ENCODE measurements at places on chromosomes 6 and 20. TPM values are rescaled to one million over a fixed set of nuclear protein-coding genes. Genes with fewer than 3 reads are reported as not detected.

- no peak for DNase-seq
These were observed 42.8 kb downstream of the CDC5L start for GRCh38 chr6:44430326-44430725.

- DNase-seq = no peak
These were observed 305.9 kb downstream of the CLIC5 start for GRCh38 chr6:45709781-45710220.

DNA sequence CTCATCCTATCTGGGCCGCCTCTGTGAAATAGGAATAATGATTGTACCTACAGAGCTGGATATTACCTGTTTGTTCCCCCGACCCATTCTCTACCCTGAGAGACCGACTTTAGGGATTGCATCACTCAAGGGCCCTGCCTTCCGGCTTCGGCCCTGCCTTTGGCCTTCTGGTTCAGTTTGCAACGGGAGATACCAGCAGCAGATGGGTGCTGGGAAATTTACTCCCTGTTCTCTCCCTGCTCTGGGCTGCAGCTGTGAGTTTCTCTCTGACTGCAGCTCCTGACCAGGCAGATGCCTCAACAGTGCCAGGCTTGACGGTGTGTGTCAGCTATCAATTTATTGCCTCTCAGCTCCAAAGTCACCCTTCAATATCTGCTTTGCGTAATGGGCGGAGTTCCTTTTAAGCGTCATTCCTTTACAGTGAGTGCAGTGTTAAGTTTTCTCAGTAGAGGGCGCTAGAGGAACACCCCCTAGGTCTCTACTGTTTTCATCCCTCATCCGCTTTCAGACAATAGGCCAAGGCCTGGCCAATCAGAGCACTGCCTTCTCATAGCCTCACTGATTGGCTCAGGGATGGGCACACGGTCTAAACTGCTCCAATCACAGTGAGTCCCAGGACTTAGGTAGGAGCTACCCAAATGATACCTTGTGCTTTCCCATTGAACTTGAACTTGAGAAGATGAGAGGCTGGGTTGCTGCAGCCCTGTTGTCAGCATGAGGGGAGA, 30.0 kb downstream of the KCNG1 start:
- peak; percentile 20 for DNase-seq

DNA sequence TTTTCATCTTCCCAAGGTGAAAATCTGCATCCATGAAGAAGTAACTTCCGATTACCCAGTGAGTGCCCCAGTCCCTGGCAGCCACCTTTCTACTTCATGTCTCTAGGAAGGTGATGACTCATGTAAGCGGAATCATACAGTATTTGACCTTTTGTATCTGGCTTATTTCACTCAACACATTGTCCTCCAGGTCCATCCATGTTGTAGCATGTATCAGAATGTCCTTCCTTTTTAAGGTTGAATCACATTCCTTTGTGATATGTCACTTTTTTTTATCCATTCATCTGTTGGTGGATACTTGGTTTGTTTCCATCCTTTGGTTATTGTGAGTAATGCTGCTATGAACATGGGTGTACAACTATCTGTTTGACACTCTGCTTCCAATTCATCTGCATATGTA, 176.3 kb upstream of the CDYL start:
- no peak for DNase-seq

GRCh38 chr6:37516920-37517405, 17.3 kb upstream of the CCDC167 start:
- no peak for DNase-seq

DNA sequence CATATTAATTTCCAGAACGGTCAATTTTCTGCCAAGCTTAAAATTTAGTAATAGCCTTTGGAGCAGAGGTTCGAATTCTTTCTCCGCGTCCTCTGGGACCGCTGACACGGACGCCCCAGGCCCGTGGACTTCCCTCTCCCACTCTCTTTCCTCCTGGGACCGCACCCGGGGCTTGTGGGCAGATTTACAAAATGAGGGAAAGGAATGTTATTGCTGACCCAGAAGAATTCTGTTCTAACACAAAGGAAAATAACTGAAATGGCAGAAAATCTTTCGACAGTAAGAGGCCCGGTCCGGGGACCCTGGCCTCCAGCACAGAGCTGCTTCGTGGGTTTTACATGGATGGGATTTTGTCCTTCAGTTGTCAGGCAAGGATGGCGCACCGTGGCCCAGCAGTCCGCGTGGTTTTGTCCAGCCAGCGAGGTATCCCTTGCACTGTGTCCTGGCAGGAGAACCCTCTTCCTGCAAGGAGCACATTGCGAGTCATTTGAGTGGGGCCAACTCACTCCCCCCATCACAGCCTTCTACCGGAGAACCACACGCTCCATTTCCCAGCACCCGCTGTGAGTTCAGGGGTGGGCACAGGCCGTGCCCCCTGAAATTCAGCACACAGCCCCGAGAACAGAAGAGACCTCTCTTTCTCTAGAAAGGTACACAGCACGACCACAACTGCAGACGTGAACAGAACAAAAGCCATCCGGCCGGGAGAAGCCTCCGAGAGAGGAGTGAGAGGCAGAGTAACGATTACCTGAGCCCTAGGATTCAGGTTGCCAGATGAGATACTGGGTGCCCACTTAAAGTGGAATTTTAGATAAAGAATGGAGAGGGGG, 106.0 kb upstream of the AFDN start:
- no peak for DNase-seq

DNA sequence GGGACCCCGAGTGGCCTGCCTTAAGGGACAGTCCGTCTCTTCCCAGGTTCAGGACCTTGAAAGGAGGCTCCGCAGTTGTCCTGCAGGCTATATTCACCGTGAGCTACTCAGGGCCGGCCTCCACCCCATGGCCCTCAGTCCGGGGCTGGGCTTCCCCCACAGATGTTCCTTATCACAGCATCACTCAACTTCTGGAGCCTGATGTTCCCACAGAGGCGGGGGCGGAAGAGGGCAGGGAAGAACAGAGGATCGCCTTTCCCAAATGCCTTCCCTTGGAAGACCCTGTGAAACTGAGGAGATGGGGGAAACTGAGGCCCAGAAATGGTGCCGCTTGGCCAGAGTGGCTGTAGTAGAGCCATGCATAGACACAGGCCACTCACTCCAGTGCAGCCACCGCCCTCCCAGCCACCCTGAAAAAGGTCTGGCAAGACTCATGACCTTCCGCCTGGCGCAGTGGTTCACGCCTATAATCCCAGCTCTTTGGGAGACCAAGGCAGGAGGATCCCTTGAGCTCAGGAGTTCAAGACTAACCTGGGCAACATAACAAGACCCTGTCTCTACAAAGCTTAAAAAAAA, 4.3 kb upstream of the COX4I2 start:
- no peak for DNase-seq

DNA sequence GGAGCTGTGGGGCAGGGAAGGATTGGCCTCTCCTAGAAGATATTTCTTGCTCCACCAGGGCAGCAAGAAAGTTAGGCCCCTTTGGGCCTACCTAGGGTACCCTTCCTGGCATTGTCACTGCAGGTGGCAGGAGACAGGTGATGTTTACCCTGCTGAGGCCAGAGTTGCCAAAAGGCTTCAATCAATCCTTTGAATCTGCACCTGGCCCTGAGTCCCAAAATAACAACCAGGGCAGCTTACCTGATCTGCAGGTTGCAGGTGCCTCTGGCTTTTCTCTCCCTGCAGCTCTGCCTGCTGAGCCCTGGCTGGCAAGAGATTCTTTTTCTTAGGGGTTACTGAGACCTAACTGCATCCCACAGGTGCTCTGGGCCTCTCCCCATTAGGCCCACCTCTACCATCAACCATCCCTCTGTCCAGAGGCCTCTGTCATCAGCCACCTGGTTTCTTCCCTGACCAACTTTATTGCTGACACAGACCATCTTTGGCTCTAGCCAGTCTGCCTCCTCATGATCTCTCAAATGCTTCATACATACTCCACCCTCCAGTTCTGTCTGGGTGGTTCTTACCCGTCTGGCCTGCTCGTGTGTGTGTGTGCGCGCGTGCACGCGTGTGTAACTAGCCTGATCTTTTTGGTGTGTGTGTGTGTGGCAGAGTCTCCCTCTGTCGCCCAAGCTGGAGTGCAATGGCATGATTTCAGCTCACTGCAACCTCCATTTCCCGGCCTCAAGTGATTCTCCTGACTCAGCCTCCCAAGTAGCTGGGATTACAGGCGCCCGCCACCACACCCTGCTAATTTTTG, 13.7 kb downstream of the BCL2L1 start:
- DNase-seq = no peak

- no peak for DNase-seq
These were observed 49.5 kb upstream of the FBXO30 start for GRCh38 chr6:145863988-145864616.

GRCh38 chr6:145809785-145810184, 4.8 kb downstream of the FBXO30 start:
- no peak for DNase-seq

The ANKEF1 gene
- 3.5 TPM for total RNA-seq

The SMPDL3A gene
- total RNA-seq = 11.3 TPM

The CTAGE9 gene
- not detected for total RNA-seq

The EPHA7 gene
- total RNA-seq = 167 TPM

The EDEM2 gene
- 8.4 TPM for total RNA-seq

The DUSP15 gene
- 6.1 TPM for total RNA-seq

The CST2 gene
- not detected for total RNA-seq

Measured in cerebellum (tissue), 4 donors.